ENCODE measurements at places on chromosomes 12 and 14. TPM values are rescaled to one million over a fixed set of nuclear protein-coding genes. Genes with fewer than 3 reads are reported as not detected.

DNA sequence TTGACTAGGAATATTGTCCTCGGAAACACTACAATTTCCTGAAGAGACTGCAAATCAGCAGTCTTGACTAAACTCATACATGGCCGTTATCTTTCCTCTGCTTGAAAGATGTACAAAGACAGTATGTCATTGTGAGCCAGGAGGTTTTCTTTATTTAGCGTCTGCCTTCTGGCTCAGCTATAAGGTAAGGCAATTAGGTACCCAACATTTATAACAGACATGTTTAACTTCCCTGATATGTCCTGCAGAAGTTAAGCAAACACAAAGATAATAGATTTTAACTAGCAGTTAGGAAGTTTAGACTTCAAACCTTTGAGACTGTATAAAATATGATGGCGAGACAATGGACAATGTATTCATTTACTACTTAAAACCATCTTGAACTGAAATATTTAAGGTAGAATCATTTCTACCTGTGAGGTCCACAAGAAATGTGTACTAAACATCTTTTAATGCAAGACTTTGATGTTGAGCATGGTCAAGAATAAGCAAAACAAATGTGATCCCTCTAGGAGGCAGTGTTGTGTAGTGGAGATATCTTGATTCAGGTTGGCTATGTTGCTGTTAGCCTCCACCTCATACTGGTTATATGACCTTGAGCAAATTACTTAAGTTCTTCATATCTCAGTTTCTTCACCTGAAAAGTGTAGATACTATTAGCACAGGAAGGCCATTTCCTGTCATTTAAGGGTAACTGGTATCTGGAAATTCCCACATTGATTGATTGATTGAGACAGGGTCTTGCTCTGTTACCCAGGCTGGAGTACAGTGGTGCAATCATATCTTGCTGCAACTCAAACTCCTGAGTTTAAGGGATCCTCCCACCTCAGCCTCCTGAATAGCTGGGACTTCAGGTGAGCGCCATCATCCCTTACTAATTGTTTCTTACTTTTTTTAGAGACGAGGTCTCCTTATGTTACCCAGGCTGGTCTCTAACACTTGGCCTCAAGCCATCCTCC lies 96.3 kb upstream of the EEA1 start:
- peak; percentile 70 for DNase-seq

DNA sequence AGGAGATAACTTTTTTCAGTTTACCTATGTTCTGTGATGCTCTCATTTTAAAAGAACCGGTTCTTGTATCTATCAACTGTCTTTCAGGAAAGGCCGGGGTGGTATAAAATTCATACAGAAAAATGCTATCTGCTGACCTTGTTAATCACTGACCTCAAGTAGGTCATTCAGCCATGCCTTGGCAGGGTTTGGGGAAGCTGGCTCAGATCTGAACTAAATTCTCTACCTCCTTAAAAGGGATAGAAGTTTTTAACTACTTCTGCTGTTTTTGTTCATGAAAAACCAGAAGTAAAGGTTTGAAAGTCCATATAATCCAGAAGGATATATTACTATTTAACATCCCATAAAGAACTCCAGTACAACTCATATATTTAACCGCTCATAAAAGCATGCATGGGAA lies 10.1 kb downstream of the MYRFL start:
- no peak for DNase-seq

The RBMS2 gene
- total RNA-seq: 9.7 TPM

The USP44 gene
- total RNA-seq: 0.05 TPM

DNA sequence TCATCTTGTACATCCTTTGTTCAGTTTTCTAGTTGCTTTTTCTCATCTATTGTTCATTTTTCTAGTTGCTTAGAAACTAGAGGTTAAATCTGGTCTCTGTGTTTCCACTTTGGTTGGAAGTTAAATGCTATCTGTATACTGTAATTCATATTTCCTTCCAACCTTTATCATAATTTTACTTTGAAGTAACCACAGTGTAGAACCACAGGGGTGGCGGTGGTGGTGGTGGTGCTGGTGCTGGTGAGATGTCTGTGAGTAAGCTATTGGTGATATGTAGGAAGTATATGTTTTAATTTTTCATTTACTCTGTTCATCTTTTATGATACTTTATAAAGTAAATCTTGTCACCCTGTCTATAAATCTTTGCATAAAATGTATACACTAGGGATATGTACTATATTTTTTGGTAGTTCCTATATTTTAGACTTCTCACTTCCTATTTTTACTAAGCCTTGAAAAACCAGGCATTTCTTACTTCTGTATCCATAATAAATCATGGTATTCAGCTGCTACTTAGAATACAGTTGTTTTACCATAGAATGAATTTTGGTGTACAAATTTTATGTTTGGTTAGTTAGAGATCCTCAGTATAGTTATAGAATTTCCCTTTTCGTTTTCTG lies 31.9 kb downstream of the CCDC91 start:
- DNase-seq: no peak

The KRT79 gene
- total RNA-seq: not detected

DNA sequence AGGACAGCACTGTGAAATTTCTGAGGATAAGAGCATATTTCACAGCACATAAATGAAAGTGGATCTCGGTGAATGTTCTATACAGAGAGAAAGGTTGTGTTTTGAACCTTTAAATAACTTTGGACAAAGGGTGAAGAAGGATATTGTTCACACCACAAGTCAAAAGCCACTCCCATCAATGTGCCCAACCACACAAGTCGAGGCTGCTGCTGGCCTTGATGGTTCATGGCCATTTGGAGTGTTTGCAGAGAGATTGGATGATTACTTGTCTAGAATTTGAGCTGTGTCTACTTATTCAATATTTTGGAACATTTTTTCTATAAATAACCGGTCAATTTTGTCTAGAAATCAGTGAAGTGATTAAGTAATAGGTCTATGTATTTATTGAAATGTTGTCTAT lies 121.2 kb downstream of the HMGA2 start:
- DNase-seq: peak; percentile 13

The LRP1-AS gene
- total RNA-seq: not detected

DNA sequence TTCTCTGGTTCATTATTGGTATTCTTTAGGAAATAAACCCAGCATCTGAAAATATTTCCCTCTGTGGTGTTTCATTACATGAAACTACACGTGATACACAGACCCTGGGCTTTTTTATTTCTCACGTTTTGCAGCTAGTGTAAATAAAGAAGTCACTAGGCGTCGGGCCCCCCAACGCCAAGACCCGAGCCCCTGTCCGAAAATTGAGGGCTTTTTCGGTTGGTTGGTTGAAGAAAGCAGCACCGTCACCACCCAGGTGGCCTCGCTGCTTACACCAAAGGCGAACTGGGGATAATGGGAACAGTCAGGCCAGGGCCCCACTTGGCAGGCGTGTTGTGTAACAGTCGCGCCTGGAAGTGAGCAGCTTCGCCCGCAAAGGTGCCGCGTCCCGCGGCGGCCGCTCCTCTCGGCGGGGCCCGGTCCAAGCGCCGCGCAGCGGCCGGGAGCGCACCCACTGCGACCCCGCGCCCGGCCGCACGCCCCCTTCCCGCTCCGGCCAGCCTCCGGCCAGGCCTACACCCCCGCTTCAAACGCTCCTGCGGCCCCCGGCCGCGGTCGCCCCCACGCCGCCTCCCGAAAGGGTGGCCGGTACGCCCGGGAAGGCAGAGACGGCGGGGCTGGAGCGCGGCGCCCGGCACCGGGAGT lies 1.2 kb downstream of the DUSP16 start:
- DNase-seq: peak; percentile 52

DNA sequence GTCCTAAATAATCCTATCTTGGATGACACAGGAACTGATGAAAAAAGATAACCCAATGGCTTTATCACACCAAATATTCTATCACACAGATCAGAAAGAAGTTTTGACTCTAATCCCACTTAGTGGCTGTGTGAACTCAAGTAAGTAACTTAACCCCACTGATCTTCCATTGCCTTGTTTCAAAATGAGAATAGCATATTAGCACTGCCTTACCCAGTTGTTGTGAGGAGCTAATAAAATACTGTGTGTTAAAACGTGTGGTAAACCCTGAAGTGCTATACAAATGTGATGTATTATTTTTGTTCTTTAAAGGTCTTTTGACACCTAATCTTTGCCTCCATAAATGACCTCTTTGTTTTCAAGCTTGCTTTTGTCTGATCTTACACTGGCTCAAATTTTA lies 60.9 kb upstream of the ARID2 start:
- DNase-seq: no peak

DNA sequence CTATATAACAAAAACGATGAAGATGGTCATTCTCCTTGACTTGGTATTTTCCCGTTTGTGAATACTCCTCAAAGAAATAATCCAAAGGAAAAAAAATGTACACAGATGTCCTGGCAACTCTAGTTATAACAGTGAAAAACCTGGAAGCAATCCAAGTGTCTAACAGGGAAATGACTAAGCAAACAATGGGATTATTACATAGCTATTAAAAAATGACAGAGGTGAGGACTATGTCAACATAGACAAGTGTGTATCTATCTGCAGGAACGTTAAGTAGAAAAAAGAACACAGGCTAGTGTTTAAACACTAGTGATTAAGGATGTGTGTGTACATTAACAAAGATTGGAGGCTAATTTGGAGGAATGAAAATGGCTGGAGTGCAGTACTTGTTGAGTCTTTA lies 5.9 kb upstream of the APOLD1 start:
- peak; percentile 71 for DNase-seq

The METTL1 gene
- 9.9 TPM for total RNA-seq

The CPNE8 gene
- total RNA-seq: not detected

The REP15 gene
- total RNA-seq: 2.8 TPM

- DNase-seq: no peak
These were observed 116.6 kb downstream of the GCH1 start for GRCh38 chr14:54785778-54786770.

Data from myocyte (in vitro differentiated cells).